ENCODE measurements at places on chromosomes 16 and 17. TPM values are rescaled to one million over a fixed set of nuclear protein-coding genes. Genes with fewer than 3 reads are reported as not detected.

Gene KRT24
- total RNA-seq, result not detected

Gene CMIP
- total RNA-seq, result 3.5 TPM

Gene HOXB1
- total RNA-seq, result not detected

Gene AIPL1
- 0.19 TPM for total RNA-seq

Gene HCFC1R1
- total RNA-seq, result 10.4 TPM

Gene DRC7
- total RNA-seq, result 0.38 TPM

Gene LITAFD
- total RNA-seq, result not detected
